AG08395 (cell line): ENCODE measurements at places on chromosomes 11 and 22.

- DNase-seq: no peak
Measured at GRCh38 chr11:38680166-38680565, 2082.1 kb upstream of the RAG2 start.

DNA sequence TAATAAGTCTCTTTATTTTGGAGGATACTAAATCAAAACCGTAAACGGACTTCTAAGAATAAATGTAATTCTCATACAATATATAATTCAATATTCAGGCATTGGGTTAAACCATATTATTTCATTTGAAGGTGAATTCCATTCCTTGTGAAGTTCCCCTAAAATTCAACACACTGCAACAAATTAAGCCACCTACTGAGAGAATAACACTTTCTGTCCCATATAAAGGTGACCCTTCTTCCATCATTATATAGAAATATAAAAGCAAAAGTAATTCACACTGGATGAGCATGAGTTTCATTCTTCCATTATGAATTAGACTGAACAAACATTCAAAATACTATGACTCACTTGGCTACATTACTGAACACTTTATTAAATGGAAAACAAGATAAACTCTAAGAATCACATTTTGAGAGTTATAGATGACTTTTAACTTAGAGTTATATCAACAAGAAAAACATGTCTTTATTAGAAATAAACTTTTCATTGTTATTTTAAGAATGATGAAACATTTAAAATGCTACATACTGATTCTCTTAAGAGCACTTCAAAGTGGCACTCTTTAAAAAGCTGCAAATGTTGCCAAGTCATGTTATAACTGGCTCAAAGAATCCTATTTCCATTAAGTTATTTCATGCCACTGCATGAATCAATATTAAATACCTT is 2.8 kb downstream of the SESN3 start:
- DNase-seq: no peak

GRCh38 chr11:62854825-62855570 is 15.6 kb upstream of the WDR74 start:
- no peak for DNase-seq

- no peak for DNase-seq
Measured at GRCh38 chr22:19984851-19985811, 31.5 kb downstream of the ARVCF start.

DNA sequence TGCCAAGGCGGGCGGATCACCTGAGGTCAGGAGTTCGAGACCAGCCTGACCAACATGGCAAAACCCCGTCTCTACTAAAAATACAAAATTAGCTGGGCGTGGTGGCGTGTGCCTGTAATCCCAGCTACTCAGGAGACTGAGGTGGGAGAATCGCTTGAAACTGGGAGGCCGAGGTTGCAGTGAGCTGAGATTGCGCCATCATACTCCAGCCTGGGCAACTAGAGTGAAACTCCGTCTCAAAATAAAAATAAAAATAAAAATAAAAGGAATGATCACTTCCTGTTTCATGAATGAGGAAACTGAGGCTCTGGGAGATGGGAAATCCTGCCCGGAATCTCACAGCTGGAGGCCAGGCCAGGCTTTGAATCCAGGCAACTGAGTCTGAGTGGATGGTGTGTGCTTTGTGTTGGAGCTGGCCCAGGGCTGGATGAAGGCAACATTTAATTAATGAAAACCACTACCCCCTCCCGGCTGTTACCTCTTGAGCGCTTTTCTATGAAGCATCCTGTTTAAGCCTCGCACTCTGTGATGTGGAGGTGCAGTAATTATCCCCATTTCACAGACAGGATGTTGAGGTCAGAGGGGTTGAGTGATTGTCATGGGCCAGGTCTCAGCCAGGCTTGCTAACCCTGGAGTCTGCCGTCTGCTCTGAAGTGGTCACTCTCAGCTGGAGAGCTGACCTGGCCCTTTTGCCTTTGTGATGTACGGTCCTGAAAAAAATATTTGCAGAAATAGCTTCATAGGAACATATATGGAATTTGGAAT is 27.8 kb downstream of the LRP5 start:
- no peak for DNase-seq

DNA sequence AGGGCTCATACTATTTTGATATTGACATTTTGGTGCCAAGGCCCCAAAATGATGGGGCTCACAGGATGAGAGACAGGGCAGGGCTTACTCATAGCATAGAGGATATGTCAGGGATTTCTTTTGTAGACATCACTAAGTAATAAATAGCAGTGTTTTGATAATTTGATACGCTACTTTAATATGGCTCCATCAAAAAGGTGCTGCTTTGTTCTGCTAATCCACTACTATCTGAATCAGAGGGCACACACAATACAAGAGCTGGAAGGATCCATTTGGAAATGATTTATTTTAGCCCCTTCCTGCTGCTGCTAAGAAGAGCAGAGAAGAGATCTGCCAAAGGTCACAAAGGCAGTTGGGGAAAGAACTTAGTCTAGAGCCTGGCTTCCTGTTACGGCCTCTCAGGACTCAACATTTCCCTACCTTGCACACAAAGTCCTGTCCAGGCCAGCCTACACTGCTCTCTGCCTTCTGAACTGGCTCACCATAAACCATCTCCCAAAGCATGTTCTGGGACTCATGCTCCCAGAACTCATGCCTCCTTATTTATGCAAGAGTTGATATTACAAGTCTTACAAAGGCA is 261.3 kb upstream of the ARHGAP20 start:
- no peak for DNase-seq

DNA sequence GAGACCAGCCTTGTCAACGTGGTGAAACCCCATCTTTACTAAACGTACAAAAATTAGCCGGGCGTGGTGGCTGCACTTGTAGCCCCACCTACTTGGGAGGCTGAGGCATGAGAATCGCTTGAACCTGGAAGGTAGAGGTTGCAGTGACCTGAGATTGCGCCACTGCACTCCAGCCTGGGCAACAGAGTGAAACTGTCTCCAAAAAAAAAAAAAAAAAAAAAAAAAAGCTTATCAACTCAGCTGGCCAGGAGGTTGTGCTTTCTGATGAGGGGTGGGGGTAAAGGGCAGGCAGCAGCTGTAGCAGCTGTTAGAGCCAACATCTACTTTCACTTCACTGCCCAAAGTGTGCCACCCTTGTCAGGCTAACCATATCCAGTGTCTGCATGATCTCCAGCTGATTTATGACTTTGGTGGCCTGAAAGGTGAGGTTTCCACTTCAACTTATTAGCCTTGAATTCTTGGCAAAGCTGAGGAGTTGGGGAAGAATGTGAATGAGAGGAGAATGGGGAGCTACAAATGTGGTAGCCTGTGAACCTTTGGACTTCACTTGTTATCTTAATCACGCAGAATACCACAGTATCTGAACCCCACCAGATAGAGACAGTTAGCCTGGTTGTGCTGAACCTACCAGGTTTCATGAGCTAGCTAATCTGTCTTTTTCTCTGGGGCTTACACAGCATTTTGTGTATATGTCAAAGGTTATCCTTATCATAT is 19.6 kb downstream of the RNF121 start:
- DNase-seq: no peak

GRCh38 chr11:35011944-35012343 is 95.5 kb downstream of the PDHX start:
- no peak for DNase-seq

DNA sequence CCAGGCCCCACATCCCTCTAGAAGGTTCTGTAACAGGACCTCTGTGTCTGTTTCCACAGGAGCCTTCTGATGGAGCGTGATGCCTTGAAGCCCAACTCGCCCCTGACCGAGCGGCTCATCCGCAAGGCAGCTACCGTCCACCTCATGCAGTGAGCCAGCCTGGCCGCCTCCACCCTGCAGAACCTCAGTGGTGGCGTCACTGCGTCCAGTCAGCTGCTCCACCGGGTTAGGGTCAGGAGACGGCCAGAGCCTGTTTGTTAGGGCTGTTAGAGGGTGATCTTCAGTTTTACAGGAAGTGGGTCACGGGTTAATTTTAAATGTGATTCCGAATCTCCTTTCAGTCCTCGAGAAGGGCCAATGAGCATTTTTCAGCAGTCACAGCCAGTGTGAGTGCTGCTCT is 3.9 kb upstream of the GTSE1 start:
- DNase-seq: no peak

DNA sequence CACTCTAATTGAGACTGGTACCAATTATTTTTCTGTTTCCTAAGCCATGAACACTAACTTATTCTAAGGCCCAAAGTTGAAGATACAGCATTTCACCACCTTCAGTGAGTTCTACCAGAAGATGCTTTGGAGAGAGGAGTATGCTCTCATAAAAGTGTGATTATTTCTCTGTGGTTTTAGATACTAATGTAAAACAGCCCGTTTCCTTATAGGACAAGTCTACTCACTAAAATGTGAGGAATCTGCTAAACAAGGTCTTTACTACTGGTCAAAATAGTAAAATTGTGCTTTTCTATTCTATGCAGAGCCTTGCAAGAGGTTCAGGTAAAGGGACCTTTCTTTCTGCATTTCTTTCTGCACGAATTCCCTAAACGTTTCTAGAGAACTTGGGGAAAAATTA is 2.4 kb downstream of the LGR4 start:
- DNase-seq: no peak

DNA sequence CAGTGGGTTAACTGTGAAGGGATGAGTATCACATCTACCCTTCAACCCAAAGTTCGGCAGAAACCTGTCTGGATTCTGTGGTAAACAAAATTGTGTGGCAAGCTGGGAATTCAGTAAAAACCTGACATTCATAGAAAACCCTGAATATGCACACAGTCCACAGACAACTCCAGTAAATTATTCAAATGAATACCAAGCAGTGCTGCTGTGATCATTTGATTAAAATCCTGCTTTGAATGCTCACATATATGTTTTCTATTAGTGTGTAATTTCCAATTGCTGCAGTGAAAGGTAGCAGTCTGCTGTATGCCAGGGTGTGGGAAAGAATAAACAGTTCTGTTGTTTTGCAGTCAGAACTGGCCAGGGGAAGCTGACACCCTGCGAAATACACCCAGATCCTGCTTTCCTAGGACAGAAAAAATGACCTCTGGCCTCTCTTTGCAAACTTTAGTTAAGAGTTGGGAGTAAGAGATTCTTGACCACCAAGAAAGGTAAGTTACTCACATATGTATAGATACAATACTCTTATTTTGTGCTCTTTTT is 217.8 kb downstream of the FAM76B start:
- no peak for DNase-seq

DNA sequence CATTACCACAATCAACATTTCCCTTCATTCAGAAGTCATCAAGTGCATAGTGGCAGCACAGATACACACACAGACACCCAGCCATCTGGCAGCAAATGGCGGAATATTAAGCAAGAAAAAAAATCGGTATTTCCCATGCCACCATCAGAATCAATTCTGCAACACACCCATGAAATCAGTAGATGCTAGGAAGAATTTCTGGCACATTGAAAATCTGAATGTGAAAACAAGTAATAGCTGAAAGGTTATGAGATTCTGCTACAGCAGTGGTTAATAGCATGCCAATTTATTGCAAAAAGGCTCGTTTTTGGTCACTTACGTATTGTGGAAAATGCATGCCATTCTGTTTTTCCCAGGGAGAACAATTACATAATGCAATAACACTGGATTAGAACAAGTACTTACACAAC is 91.1 kb downstream of the PICALM start:
- DNase-seq: no peak

DNA sequence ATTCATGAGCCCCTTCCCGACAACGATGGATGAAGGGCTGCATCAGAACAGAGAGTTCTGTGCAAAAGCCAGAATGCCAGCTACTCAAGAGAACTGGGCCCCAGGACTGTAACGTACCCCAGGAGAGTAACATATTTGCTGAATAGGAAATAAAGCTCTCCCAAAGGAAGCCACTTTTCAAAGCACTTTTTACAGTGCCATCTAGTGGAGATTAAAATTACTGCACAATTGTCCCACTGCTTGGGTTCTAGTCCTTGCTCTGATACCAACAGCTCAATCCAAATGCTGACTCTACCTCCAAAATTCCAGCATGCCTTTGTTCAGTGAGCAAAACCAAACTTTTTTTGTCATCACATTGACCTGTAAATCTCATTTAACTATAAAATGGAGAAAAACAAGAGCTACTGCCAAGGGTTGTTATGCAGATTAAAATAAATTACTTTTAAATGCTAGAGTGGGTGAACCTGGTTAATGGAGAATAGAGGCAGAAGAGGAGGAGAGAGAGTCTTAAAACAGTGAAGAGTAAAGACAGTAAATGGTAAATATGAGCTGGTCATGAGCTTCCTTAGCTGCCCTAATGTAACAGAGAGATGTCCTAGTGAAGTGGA is 87.6 kb upstream of the FSHB start:
- DNase-seq: peak; percentile 58
